ENCODE measurements at places on chromosomes 11 and 22.

DNA sequence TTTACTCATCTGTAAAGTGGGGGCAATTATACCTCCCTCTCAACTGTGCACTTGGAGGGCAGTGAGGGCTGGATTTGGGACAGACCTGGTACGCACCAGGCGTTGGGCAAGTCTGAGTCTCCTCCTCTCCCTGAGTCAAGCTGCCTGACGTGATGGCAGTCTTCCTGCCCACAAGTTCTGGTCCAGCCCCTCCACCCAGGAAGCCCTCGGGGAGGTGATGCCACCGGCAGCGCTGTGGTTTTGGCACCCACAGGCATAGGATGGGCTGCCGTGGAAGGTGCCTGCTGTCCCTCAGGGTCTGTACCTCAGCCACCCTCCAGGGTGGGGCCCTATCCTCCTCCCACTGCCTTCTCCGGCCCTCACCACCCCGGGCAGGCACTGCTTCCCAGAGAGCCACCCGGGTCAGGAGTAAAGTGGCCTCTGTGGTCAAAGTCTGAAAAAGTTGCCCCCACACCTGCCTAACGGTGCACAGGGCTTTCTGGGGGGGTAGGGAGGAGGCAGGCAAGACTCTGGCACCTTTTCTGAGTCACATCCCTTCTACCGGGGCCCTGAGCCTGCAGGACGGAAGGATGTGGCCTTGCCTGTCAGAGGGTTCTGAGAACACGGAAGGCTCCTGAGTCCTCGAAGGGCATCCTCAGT lies 6.5 kb upstream of the APOBEC3H start:
- peak; percentile 85 for DNase-seq

DNA sequence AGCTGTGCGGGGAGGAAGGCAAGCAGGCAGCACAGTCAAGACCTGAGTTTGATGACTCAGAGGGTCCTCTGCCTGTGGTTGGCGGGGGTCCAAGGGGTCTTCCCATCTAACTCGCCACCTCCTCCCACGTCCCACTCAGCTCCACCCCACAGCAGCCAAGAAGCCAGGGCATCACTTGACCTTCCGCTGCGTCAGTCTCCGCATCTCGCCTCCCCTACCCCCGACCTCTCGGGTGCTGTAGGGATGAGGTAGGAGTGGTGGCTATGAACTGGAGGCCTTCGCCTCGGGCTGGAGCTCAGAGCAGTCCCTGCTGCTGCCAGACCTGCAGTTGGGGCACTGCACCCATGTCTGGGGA lies 90.6 kb downstream of the CDKN1C start:
- DNase-seq: no peak

DNA sequence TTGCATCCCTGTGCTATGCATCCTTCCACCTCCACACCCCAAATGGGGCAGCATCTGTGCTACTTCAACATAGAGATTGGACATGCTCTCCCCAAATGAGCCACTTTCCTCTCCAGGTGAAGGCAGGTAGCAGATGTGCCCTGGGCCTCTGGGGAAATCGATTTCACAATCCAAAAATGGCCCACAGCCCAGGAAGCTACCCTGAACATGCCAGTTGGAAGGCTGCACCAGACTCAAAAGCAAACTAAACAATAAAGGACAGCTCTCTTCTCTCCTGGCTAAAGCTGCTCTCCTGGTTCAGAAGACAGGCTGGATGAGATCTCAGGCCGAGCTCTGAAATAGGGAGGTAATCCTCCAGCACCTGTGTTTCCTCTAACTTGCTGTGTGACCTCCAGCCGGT lies 19.7 kb downstream of the ISX start:
- DNase-seq: no peak

DNA sequence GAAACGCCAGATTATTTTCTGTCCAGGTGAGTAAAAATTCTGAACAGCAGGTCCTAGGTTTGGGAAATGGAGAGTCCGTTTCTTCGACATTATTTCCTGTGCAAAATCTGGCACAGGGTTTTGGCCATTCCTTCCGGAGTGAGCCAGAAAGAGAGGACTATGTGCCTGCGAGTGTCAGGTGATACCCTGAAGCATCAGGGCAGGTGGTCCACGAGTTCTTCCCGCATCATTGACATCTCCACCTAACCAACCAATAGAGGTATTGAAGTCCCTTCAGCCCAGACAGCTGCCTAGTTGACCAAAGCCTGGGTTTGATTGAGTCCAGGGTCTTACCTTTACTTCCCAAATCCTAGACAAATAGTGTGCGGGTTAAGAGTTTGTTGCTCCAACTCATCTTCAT lies 808 bp downstream of the SNAP29 start:
- no peak for DNase-seq

DNA sequence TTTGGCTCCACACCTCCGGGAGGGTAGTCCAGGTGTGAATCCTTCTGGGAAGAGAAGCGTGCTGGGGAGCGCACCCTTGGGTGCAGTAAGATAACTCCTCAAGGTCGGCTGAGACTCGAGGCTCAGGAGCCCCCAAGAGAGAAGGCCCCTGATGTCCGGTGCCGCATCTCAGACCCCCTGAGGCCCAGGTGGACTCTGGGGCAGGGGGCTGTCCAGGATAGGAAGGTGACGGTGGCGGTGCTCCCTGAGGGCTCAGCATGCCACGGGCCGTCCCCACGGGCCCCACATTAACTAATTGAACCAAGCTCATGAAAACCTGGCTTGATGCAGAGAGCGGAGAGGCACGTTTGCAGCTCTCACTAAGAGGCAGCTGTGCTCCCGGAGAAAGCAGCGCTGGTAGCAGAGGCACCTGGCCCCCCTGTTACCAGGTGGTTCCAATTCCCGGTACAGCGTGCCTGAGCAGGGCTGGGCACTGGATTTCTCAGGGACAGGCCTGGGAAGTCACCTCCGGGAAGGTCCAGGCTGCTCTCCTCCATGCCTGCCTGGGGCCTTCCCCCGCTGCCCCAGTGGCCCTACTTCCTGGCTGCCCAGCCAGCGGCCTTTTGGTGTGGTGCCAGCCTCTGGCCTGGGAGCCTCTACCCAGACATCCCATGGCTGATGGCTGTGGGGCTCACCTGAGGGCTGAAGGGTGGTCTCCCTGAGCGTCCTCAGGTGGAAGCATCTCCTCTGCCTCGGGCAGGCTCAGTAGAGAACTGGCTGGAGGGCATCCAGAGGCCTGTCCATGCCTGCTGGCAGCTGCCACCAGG lies 1.1 kb downstream of the KCNQ1 start:
- DNase-seq: peak; percentile 29

- no peak for DNase-seq
These were observed 858.7 kb upstream of the CHORDC1 start for GRCh38 chr11:91081440-91082043.

DNA sequence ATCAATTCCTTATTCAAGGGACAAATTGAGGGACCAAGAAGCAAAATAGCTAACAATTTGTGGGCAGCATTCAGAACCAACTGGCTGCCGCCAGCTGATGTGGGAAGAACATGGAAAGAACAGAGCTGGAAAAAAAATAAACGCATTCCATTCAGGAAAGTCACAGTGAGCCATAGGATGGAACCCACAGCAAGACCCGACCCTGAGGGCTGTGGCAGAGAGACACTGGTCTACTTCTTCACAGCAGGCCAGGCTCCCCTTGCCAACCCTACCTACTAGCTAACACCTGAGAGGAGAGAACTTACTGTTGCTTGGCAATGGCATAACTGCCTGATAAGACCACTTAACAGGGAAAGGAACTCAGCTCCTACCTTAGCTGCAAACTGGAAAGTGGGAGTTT lies 123.5 kb upstream of the APOA1 start:
- DNase-seq: no peak

- DNase-seq: no peak
These were observed 1.2 kb upstream of the CASTOR1 start for GRCh38 chr22:30290342-30291057.

GRCh38 chr11:8839957-8840945 lies 70.7 kb upstream of the AKIP1 start:
- peak; percentile 50 for DNase-seq

DNA sequence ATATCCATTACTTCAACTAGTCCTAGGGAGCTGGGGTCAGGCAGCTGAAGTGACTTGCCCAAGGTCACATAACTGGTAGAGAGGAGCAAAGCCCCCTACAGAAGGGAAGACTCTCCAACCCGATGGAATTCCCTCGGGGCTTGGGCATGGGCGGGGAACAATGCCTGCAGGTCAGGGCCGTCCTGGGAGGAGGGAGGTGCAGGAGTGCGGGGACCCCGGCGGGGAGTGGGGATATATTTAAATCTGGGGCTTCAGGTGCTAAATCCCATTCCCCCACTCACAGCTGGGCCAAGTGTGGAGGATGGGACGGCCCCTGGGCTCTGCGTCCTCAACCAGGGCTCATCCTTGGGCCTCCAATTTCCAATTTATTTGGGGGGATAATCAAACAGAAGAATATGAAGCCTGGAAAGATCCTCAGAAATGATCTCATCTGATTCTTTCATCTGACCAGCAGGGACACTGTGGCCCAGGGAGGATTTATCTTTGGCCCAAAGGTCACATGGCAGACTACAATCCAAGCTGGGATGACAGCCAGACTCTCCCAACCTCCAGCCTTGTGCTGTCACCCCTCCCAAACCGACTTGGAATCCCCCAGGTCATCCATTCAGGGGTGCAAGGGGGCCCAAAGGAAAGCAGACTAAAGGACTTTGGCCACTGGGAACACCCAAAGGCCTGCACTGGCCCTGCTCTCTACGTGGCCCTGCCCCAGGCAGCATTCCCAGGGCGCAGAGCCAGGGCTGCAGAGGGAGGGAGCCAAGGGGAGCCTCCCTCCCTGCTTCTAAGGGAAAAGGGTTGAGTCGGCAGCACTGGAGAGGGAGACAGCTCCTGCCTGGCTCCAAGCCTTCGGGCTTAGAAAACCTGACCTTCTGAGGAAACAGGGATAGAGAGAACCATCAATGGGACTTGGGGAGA lies 8.7 kb upstream of the C1QTNF6 start:
- DNase-seq: no peak

DNA sequence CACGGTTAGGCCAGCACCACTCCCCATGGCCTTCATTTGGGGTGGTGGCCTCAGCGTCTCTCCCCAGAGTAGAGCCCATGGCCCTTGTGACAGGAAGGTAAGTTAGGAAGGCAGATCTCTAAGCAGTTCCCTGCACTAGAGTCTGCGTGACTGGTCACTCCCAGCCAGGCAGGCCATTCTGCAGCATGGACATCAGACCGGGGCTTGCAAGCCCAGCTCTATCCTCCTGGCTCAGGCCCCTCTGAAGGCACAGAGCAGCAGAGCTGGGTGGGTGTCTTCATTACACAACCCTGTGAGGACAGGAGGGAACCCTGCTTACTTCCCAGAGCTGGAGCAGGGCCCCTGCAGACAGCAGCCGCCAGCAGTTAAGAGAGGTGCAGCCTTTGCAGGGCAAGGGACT lies 77.3 kb downstream of the PIWIL3 start:
- DNase-seq: no peak

DNA sequence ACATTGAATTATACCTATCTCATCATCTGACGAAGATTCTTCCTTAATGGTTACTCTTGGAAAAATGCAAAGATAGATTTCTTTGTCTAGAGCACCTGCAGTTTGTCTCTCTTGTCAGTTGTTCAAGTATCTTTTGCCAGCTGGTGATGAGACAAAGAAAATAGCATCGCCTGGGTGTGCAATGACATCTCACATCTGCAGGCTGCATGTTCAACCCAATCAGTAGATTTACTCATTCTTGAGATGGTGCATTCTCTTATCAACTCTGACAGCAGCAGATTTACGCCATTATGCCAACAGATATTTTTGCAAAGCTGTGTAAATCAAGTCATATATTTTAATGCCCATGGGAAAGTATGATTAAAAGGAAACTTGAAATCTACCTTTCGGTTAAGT lies 164.6 kb upstream of the PDGFD start:
- no peak for DNase-seq

DNA sequence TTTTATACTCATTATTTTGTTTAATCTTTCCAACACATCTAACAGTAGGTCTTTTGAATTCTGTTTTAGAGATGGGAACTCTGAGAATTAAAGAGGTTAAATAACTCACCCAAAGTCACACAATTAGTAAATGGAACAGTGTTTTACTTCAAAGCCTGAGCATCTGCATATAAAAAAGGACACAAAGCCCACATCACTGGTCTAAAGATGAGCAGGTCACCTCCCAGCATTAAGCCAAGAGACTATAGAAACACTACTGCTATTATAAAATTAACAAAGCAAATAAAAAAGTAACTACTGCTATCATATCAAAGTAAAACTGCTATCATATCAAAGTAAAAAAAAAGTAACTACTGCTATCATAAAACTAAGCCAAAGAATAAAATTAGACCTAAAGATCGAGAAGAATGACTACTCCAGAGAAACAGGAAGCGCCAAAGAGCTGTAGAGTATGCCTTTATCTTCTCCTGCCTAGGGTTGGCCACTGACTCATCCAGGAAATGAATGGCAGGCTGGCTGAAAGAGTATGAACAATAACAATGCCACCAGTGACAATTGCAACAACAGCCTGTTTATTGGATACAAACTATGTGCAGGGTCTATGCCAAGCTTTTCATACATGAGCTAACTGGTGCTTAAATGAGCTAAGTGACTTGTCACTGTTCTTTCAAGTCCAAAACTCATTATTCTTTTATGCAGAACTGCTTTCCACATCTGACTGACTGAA lies 1153.0 kb upstream of the TENM4 start:
- DNase-seq: no peak

GRCh38 chr11:8256271-8257002 lies 7.2 kb downstream of the LMO1 start:
- DNase-seq: no peak

DNA sequence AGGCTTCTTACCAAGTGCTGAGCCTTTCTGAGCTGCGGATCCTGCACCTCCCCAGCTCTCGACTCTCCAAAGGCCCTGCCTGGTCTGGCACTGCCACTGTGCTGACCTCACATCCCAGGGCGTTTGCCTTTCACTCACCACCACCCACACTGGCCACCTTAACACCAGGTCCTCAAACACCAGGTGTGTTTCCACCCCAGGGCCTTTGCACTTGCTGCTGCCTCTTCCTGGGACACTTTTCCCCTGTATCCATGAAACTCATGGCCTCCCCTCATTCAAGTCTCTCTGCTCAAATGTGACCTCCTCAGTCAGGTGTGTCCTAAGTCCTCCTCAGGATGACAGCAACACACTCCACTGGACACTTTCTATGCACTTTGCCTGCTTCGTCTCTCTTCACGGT lies 51.4 kb upstream of the ANO1 start:
- DNase-seq: no peak

DNA sequence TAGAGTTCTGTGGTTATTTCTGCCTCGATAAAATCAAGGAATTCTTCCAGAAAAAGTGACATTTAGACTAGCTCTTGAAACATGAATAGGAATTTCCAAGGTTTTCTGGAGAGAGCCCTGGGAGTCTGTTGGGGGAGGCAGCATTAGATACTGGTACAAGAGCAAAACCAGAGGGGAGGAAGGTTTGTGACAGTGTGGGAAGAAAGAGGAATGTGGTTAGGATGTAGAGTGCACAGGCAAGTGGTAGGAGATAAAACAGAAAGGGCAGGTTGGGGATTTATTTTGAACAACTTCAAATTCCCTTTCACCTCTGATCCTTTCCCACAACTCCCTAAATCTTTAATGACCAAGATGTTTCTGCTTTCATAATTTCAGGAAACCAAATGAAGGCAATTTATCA lies 588.4 kb downstream of the METTL15 start:
- DNase-seq: no peak
